ENCODE measurements at places on chromosomes 12 and 14.

DNA sequence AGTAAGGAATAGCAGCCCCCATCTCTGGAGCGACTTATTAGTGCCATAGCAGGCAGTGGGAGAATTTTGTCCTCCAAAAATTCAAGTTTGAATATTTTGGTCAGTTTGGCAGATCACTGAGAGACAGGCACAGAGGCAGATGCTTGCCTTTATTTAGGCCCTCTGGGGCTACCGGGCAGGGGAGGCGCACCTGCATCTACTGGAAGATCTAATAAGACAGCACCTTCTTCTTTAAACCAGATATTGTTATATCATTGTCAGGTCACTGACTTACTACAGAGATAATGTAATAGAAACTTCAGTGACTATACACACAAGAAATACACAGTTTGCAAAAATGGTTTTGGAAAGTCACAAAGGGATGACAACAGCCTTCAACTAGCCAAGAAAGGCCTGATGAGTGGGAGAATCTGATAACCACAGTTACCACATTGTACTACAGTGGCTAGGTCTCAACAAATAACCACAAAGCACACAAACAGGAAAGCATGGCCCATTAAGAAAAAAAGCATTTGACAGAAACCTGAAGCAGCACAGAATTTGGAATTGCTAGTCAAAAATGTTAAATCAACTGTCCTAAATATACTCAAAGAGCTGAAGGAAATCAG is 56.8 kb downstream of the CDK17 start:
- no peak for DNase-seq

DNA sequence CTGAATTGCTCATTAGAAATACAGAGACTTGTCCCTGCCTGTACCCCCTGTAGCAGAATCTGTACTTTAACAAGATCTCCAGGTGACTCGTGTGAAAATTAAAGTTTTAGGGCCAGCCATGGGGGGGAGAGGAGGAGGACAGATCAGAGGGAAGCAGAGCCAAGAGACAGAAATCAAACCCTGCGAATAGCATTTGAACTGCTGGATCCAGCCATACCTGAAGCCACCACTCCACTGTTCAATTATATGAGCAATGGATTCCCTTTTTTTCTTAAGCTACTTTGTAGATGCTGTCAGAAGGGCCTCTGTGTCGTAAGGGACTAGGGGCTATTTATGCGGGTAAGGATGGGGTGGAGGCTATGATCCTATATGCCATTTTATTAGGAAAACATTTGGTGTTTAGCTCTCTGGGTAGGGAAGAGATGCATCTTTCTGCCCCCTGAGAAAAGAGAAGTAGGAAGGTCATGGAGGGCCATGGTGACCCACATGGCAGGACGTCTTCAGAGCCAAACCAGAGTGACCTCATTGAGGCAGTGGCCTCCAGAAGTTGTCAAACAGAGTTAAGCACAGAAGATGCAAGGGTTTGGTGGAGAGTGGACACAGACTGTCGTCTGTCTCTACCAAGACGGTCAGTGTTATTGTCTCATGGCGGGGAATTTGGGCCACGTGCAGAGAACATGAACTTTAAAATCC is 203.9 kb downstream of the PHETA1 start:
- no peak for DNase-seq

DNA sequence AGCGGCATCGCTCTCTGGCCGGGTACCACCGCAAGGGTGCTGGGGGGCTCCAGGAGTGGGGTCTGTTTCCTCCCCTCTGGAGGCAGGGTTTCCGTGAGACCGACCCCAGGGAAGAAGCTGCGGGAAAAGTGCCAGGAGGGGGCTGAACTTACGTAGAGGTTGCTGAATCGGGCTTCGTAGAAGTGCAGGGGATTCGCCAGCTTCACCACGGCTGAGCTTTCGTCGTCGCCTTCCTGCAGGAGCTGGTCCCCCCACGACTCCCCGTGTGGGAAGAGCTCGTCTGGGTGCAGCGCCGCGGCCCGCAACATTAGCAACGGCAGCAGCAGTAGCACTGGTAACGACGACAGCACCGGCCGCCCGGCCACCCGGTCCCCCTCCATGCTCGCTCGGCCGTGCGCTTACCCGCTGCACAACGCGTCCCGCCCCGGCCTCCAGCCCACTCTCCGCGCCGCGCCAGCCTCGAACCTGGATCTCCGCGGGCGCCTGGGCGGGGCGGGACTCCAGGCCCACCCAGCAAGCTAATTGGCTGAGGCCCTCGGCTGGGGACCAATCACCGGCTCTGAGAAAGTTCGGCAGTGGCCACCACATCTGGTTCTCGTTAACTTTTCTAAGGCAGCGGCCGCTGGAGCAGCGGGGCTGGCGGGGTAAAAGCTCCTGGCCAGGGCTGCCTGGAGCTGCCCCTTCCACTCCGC is at the start of gene NID2:
NID2 (minus strand) TSS at position 445 of the 692 bp plus-strand sequence; CDS start at position 380, 65 bp downstream.
- DNase-seq = no peak

- DNase-seq = no peak
Observed at GRCh38 chr14:21891921-21892320, 218.3 kb upstream of the OR4E1 start.

- DNase-seq = no peak
Observed at GRCh38 chr12:93813186-93813585, 136.0 kb downstream of the CRADD start.

- no peak for DNase-seq
Observed at GRCh38 chr14:100450049-100450448, 126.9 kb downstream of the SLC25A47 start.

DNA sequence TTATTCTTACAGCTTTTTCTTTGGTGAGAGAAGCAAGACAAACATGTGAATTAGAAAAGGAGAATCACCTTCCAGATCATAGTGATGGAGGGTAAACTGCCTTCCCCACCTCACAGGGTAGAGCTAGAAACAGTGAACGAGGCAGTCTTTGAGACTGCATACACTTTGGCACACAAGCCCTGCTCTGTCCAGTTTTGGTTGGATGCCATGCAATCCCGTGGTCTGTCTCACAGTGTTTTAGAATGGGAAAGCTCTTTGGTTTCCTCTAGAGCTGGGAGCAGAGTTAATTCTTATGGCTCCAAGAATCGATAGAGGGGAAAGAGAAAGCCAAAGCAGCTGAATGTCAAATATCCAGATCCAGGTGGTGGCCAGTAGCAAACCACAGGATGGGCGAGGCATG is 21.9 kb downstream of the TDP1 start:
- DNase-seq = no peak

GRCh38 chr14:81337073-81337472 is 63.1 kb downstream of the STON2 start:
- no peak for DNase-seq

- no peak for DNase-seq
Observed at GRCh38 chr12:123163227-123163626, 12.3 kb upstream of the PITPNM2 start.

- DNase-seq = no peak
Observed at GRCh38 chr12:46803517-46803916, 22.3 kb downstream of the SLC38A4 start.

GRCh38 chr14:23355871-23356435 is 3.3 kb upstream of the SLC22A17 start:
- DNase-seq = no peak

DNA sequence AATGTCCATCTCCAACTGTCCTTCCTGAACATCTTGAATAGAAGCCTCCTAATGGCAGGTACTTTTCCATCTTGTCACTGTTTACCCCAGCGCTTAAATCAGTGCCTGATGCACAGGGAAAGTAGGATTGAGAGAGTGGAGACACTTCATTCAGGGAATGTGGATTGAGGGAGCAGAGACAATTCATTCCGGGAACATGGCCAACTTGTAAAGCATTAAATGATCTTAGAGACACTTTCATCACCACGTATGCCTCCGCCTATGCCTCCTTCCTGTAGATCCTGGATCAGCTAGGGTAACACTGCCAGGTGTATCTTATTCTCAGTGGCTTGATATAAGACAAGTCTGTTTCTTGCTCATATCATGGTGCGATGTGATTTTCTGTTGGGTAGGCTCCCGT is 67.6 kb upstream of the CSRP2 start:
- no peak for DNase-seq

DNA sequence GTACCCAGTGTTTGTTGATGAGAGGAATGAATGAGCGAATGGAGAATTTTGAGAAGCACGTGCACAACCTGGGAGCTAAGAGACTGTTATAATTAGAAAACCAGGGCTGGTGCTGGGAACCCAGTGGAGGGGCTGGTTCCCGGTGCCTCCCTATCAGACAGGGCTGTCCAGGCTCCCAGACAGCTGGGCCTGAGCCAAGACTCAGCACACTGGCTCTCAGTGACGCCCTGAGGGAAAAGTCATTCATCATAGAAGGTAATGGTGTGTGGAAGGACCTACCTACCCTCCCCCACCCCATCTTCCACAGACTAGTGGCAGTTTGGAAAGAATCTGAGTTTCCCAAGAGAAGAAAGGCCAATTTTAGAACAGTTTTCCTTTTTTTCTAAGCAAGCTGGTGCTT is 34.7 kb downstream of the KCNA5 start:
- DNase-seq = no peak
